ENCODE measurements at places on chromosomes 6 and 20.

- peak; percentile 67 for DNase-seq
Measured at GRCh38 chr6:109816452-109817374, 125.6 kb downstream of the FIG4 start.

GRCh38 chr20:16764560-16764959, 16.4 kb downstream of the OTOR start:
- DNase-seq = no peak

GRCh38 chr20:23046431-23046830, 3.0 kb downstream of the THBD start:
- no peak for DNase-seq

DNA sequence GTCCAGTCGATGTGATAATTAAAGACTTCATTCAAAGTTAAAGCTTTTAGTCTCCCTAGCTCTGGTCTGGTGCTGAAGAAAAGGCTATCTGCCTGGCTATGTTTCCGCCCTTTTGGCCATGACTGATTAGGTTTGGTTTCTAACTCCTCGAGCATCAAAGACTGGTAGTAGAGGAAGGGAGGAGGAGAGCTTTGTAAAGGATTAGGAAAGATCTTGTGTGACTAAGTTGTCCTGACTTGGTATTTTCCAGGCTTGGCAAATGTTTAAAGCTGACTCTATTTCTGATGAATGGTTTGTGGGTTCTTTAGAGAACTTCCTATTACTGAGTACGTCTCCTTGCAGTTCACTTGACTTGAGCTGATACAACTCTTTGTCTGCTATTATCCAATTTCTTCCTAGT, 312.9 kb downstream of the GJA1 start:
- no peak for DNase-seq

GRCh38 chr20:25148181-25148981, 47.1 kb upstream of the ENTPD6 start:
- DNase-seq = no peak

- no peak for DNase-seq
Measured at GRCh38 chr6:143141442-143141841, 80.8 kb downstream of the AIG1 start.

- no peak for DNase-seq
Measured at GRCh38 chr6:42368181-42368580, 83.5 kb downstream of the TRERF1 start.

GRCh38 chr6:142902636-142903053, 42.3 kb downstream of the HIVEP2 start:
- no peak for DNase-seq

DNA sequence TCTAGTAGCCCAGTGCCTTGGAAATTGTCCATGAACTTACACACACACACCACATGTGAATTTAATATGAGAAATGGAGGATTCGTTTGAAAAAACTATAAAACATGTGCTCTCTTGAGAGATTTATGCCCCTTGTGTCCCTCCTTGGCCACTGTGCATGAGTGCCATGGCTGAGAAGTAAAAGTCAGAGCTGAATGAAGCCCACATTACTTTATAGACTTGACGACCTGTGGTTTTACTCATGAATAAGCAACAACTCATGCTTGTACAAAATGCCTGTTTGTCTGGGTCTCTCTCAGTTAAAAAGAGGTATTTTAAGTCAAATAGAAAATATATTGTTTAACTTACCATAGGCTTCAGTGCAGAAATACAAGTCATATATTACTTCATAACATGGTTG, 102.7 kb downstream of the KCNQ5 start:
- no peak for DNase-seq

DNA sequence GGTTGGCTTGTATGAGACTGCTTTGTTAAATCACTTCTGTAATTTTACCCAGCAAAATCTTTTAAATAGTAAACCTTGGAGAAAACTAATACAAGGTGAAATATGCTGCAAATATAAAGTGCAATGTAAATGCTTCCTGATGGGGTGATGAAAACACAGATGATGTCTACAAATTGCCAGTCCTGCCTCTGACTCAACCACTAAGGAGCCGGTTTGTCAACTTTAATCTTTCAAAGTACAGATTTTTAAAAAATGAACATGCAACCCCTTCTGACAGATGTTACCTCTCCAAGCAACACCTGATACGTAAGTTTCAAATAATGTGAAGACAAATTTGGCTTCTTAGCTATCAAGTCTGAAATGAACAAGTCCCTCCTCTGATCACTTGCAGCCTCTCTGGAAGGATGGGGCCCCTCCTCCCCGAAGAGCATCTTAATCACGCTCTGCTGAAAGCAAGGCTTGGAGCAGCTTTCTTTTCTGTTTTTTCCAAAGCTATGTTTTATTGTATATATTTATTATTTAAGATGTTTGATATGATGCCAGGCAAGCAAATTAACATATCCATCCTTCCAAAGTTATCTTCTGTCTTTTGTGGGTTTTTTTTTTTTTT, 196.0 kb downstream of the MYLK4 start:
- DNase-seq = no peak

DNA sequence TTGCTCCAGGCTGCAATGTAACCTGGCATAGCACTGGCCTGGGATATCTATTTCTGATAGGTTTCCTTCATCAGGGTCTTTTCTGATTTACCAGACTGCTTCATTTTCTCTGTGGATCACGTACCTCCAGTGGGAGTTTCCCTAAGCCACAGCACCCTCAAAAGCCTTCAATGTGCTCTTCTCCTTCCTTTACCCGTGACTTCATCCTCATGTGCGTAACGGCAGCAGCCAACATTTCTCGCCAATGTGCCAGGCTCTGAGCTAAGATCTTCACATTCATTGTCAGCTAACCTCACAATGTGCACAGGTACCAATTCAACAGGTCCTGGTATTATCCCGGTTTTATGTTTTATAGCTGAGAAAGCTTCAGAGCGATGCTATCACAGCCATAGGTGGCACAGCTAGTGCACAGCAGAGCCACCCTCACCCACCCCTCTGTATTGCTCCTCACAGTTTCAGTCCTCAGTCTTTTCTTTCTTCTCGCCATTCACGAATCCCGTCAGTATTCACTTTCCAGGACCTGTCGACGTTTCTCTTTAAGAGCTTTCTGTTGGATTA, 58.2 kb downstream of the TNFAIP3 start:
- no peak for DNase-seq

GRCh38 chr6:169144356-169144755, 109.3 kb downstream of the THBS2 start:
- DNase-seq = no peak

- no peak for DNase-seq
Measured at GRCh38 chr6:131694832-131695426, 6.3 kb downstream of the OR2A4 start.

GRCh38 chr20:37259865-37260264, 1.7 kb downstream of the GHRH start:
- peak; percentile 47 for DNase-seq

GRCh38 chr6:105949869-105950268, 136.3 kb upstream of the PRDM1 start:
- no peak for DNase-seq

DNA sequence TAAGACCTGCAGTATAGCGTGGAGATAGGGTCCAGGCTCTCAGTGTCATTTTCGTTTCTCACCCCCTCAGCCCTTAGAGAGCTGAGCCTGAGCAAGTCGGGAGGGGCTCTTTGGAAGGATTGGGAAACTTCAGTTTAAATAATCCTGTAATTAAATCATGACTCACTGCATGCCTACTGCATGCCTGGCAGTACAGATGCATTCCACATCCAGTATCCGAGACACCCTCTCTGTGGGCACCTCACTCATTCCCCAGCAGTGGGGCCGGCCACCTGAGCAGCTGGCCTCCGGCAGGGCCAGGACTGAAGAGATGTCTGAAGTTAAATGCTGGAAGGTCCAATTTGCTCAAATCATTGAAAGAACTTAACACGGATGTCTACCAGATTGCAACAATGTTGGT, 316.6 kb downstream of the THBS2 start:
- no peak for DNase-seq

DNA sequence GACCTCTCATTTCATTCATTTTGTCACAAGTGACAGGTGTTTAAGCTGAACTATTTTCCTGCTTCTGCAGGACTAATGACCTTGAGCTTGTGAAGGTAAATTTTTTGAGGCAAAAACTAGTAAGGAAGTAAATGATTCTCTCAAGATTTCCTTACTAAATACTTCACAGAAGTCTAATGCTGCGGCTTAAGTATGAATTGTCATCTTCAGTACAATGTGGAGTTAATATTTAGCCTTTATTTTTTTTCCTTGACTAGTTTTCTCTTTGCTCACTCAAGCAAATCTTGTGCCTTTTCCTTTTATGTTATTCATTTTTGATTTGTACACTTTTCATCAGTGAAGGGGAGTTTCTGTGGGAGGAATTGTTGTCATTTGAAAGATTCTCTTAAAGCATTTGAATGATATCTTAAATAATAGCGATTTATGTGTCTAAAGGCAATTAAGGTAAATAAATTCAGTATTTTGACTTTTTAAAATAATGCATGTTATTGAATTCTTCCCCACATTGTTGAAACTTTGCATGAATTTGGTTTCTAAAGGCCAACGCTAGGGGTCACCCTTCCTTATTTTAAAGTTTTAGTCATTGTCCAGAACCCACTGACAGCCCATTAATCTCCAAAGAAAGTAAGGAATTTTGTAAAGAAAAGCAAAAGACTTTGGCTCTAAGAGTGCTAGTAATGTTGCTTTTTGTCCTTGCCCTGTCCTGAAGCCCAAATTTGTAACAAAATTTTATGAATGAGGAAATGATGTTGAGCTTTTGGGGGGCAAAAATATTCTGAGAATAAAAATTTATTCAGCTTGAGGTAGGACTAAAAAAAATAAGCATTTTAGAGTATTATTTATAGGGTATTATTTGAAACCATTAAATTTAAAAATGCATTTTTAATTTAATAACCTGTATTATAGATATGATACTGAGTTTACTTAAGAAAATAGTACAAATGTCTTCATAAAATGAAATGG, 157.4 kb upstream of the LAMA2 start:
- no peak for DNase-seq

- no peak for DNase-seq
Measured at GRCh38 chr6:86820750-86821149, 116.6 kb upstream of the HTR1E start.

DNA sequence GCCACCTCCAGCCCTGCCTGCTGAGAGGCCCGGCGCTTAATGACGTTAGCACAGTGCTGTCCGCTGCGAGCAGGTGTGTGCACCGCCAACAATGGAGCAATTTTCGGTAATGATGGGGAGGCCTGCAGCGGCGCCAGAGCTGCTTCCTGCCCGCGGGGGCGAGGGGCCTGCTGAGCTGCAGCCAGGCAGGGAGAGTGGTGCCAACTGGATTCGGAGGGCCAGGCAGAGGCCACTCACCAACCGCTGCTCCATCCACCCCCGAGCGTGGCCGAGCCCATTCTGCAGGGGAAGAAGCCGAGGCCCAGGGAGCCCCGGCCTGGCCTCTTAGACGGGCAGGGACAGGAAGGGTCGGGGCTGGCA, 9.6 kb downstream of the HRH3 start:
- no peak for DNase-seq

GRCh38 chr6:3603340-3604130, 146.7 kb upstream of the SLC22A23 start:
- DNase-seq = no peak

GRCh38 chr20:45959126-45959525, 12.9 kb downstream of the ZNF335 start:
- DNase-seq = no peak

DNA sequence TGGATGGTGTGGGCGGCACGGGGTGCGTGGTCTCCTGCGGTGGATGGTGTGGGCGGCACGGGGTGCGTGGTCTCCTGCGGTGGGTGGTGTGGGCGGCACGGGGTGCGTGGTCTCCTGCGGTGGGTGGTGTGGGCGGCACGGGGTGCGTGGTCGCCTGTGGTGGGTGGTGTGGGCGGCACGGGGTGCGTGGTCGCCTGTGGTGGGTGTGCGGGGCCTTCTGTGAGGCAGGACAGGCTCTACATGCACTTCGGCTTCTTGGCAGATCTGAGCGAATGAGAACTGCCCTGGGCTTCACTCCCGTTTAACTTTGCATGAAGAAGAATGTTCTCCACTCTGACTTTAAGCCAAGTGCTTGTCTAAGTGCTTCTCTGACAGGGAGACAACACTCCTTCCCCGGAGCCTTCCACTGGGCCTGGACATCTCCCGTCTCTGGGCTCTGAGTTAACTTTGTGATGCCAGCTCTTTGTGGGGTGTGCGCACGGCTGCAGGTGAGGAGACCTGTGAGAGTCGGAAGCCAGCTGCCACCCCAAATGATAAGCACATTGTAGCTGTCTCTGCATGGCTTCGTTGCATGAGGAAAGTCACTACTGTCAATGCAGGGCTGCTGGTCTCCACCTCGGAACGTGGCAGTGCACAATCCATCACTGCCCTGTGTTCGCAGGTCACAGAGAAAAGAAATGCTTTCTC, 244.8 kb downstream of the DLL1 start:
- no peak for DNase-seq

DNA sequence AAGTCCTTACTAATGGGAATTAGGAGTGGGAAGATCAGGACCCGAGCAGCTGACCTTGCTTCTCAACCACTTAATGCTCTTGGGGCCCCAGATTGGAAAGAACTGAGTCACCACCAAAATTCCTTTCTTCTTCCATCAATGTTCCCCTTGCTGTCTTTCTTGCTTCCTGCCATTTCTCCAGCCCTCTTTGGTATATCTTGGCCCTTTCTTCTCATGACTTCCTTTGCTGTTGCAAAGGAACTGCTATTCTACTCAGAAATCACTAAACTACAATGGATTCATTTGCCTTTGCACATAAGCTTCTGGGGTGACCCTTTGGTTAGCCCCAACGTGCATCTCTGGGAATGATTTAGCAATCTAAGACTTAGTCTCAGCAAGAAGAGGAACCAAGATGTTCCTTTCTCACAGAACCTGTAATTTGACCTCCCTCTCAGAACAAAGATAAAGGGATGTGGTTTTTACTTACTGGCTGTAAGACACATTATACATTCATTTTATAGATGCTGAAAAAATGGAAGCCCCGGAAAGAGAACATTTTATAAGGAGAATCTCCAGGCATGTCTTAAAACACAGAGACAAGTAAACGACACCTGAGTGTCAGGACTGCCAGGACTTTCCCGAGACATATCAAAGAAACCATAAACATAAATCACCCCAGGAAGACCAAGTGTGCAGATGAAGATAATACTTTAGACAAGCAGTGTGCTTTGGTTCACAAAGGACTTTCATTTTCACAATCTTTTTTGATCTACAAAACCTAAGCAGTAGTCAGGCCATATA, 99.0 kb upstream of the TNFAIP3 start:
- no peak for DNase-seq

DNA sequence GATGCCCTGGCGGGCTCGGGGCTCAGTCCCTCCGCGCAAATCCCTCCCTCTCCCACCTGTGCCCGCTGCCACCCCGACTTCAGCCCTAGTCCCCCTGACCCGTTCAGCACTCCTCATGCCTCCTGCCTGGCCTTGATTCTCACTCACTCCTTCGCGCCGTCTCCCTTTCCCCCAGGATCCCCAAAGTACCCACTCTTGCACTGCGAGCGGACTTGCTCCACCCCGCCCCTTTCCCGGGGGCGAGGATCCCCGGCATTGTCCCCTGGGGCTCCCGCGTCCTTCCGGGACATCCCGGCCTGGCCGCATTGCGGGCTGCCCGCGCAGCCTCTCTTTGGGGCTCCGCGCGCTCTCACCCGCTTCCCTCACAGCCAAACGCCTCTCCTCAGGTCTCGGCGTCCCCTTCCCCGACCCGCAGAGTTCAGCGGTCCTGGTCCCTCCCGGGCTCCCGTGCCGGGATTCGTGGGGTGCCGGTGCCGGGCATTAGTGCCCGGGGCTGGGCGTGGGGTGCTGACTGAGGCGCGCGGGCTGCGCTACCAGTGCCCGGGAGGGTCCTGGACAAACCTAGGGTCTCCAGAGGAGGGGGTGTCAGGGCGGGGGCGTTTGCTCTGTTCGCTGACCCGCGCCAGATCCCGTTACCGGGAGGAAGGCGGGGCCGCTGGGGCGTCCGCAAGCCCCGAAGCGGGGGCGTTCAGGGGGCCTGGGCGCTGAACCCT, 45.5 kb upstream of the SUPT3H start:
- no peak for DNase-seq

Data from NCI-H187 (cell line).